ENCODE measurements at places on chromosomes 7 and 10.
A peak's percentile ranks its signal among the peaks of the same experiment; 100 is the strongest.

GRCh38 chr10:80498833-80499741, 38.6 kb upstream of the SH2D4B start:
- peak overlapping the region; percentile 6 for H3K4me3 ChIP-seq
- H3K36me3 ChIP-seq: no peaks in the 10 kb centered on the region
- peaks cover 100% of the 10 kb centered on the region for H3K4me1 ChIP-seq

DNA sequence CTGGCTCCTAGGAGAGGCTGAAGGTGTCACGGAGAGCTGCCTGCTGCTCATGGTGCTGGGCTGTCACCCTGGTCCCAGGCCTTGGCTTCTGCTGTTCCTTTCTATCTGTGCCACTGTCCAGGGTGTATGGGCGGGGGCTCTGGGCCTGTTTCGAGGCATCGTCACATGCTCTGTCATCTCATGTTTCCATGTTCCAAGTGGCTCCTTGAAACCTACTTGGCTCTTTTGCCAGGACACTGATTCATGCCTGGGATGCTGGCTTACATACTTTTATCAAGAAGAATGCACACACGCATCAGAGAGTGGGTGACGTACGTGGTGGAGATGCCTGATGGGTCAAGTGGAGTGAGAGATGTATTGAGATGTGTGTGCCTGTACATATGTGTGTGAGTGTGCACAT, 50.9 kb downstream of the ADCY1 start:
- no peaks in the 10 kb centered on the region for H3K4me1 ChIP-seq
- H3K36me3 ChIP-seq: no peaks in the 10 kb centered on the region
- no peak for DNase-seq
- H3K4me3 ChIP-seq: no peak overlapping the region
- H3K27ac ChIP-seq: no peak overlapping the region

- peaks cover 10% of the 10 kb centered on the region for H3K4me1 ChIP-seq
- H3K27ac ChIP-seq: no peak overlapping the region
- no peak overlapping the region for H3K4me3 ChIP-seq
- H3K27me3 ChIP-seq: no peaks in the 10 kb centered on the region
- no peak for DNase-seq
Measured at GRCh38 chr7:7554649-7555575, 11.8 kb upstream of the MIOS start.

- H3K4me1 ChIP-seq: peaks cover 5% of the 10 kb centered on the region
- no peak overlapping the region for H3K4me3 ChIP-seq
- no peak overlapping the region for H3K27ac ChIP-seq
Measured at GRCh38 chr7:51013861-51014511, 231.3 kb upstream of the GRB10 start.
